Mesendoderm (in vitro differentiated cells): ENCODE measurements at places on chromosomes 12 and 14.

GRCh38 chr12:124898200-124898922 is 16.1 kb downstream of the UBC start:
- peak; percentile 75 for DNase-seq

- no peak for DNase-seq
Observed at GRCh38 chr12:68945255-68945654, 12.3 kb upstream of the CPM start.

- no peak for DNase-seq
Observed at GRCh38 chr14:76589246-76589645, 172.0 kb upstream of the VASH1 start.

DNA sequence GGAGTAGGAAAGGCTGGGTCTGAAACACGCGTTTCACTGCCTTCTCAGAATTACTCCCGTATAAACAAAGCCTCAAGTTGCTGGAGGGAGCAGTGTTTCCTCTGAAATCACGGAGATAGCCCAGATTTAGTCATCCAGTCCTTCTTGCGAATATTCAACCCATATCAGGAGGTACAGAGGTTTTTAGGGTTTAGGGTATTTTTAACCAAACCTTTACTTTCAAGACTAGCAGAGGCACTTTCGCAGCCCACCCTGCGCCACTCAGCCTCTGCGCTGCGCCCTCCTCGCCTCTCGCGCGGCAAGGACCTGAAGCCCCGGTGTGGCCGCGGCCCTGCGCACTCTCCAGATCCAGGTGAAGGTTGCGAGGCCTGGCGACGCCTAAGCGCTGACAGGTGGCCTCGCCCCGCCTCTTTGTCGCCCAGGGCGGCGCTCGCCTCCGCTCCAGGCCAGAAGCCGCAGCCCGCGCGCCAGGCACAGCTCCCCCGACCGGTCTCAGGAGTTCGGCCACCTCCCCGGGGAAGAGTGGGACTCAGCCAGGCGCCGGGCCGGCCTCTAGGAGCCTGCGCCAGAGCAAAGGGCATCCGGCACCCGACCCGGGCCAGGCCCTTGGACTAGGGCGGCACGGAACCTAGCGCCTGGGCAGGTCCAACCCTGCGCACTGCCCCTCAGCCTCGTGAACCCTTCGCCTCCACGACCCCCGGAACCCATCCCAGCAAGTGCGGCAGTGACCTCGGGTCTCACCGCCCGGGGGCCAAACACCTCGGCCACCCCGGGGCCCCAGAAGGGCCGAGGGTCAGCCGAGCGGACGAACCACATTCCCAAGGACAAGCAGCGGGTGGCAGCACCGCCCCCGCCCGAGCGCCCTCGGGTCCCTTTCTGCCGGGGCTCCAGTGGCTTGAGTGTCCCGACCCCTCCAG is 1.8 kb upstream of the SAMD4A start:
- peak; percentile 91 for DNase-seq

DNA sequence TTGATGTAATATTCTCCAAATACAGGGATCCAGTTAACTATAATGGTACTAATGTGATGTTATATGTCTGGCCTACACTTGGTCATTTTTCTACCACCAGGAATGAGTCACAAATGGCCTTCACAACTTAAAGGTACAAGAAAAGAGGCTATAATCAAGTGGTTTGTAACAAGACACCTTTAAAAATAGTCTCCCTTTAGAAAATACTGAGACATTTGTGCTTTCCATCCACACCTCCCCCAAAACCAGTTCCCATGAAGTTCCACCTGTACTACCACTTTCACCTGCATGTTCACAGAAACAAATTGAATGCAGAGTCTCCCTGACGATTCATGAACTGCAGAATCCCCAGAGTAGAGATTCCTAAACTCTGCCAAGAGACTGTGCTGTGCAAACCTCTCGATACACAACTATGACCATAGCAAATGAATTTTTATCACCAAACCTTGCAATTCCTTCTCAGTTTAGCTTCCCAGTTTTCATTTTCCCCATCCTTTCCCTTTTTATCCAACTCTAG is 6.0 kb downstream of the BTG1 start:
- DNase-seq: no peak

DNA sequence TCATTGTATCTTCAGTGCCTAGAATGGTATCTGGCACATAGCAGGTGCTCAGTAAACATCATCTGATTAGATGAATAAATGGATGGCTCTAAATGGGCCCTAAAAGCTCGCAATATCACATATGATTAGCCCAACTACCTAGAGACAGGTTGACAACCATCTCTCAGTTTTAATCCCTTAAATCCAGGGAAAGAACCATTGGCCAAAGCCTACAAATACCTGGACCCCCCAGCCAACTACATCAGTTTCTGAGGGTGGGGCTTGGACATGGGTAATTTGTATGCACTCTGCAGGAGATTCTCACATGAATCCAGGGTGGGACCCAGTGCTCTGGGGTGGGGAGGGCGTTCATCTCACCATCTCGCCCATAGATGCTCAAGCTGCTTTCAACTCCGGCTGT is 4.8 kb upstream of the DTX1 start:
- DNase-seq: no peak

DNA sequence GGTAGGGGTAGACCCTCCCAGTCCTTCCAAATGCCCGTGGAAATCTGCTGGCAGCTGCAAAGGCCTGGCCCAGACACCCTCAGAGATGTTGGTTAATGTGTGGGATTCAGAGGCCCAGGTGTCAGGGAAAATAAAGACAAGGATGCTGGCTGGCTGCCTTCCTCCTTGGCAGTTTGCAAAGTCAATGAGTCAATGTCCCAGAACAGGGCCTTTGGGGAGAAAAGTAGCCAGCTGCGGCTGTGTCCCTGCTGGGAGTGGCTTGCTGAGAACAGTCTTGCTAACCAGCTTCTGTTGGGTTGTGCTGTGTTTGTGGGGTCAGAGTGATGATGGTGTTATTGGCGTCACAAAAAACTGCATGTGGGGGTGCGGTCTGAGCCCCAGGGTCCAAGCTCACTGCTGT is 29.2 kb downstream of the GLRX5 start:
- no peak for DNase-seq

DNA sequence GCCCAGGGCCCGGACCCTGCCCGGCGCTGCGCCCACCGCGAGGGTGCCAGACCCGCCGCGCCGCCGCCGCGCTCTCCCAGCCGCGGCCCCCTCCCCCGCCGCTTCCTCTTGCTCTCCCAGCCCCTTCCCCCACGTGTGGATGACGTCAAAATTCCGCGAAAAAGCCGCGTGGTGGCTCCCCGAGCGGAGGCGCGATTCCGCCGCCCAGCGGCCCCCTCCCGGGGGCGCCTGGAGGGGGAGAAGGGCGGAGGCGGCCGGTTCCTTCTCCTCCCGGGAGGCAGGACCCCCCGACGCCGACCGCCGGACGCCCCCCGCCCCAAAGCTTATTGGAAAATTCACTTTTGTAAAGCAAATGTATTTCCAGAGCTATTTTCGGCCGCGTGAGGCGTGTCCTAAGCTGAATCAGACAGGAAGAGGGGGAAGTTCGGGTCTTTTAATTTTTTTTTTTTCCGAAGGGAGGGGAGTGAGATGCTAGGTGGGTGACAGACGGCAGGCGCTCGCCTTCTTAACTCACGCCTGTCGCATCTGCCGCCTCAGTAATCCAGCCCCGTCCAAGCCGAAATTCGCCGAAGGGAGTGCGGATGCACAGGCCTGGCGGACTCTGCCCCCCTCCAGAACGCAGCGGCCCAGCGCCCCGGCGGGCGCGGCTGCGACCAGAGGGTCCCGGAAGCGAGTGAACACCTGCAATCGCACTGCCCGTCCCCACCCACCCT is 4.1 kb upstream of the CCND2 start:
- DNase-seq: peak; percentile 98

- no peak for DNase-seq
Observed at GRCh38 chr14:101109981-101110728, 206.6 kb upstream of the RTL1 start.
